Nucleus accumbens (tissue), 56 donors: ENCODE measurements at places on chromosomes 7 and 10.

GRCh38 chr7:28768577-28769147 is 189.5 kb downstream of the TRIL start:
- DNase-seq, result no peak

DNA sequence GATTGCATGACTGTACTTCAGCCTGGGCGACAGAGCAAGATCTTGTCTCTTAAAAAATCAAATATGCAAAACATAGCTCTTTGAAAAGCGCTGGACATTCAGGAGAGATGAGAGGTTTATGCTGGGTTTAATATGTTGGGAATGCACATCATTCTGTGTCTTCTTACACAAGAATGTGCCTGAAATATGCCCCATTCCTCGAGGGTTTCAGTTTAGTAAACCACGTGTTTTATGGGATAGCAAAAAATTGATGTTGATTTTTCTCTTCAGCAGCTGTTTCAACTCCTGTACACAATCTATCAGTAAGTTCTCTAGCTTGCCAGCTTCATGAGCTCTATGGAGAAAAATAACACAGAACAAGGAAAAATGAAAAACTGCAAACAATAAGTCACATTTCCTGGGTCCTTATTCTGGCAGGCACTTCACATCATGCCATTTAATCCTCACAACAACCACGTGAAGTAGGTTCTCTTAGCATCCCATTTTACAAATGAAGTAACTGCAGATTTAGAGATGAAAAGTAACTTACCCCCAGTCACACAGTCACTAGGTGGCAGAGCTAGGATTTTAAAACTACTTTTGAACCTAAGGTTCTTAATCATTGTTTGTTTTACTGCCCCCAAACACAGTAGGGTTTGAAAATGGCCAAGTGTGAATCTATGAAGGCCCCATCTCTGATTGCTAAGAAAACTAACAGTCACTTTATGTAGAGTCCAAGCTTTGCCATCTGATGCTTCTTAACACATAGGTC is 423.6 kb downstream of the PHTF2 start:
- DNase-seq, result no peak

GRCh38 chr10:7006566-7006965 is 404.3 kb downstream of the SFMBT2 start:
- DNase-seq, result no peak

GRCh38 chr10:118504467-118505205 is 90.8 kb downstream of the PRLHR start:
- DNase-seq, result no peak

- peak; percentile 60 for DNase-seq
Measured at GRCh38 chr10:79381804-79382221, 34.5 kb downstream of the PPIF start.

DNA sequence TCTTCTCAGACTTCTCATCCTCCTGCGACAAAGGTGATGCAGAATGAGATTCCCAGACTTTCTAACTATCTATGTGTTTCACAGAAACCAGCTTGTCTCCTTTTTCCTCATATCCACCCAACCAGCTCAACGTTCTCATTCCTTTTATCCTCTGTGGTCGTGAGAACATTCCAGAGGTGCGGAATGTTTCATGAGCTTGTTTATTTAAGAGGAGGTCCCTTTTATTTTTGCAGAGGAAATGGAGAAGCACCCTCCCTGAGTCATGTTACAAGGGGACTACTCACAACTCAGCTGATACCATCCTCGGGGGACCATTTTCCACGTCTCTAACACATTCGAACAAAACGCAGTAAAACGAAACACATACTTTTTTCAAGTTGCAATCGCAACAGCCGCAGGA is 93.2 kb downstream of the ZRANB1 start:
- no peak for DNase-seq

GRCh38 chr7:134985894-134986362 is 380 bp upstream of the AGBL3 start:
- no peak for DNase-seq

GRCh38 chr7:23012908-23013714 is 819 bp downstream of the HYCC1 start:
- no peak for DNase-seq

DNA sequence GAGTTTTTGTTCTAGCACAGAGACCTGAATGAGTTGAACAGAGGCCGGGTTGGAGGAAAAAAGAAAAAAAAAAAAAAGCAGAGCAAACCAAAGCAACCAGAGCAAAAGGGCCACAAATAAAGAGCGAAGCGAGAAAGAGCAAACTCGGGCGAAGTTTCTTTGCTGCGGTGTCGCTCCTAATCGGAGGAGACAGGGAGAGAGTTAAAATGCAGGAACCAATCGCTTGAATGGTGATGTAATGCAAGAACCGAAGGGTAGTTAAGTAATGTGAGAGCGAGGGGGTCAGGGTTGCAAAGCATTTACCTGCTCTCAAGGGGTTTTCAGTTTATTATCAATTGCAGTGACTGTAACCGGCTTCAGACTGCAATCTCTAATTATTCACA is 271.7 kb downstream of the TRIL start:
- DNase-seq, result peak; percentile 7

GRCh38 chr10:70481831-70482530 is 3.4 kb downstream of the PALD1 start:
- no peak for DNase-seq

DNA sequence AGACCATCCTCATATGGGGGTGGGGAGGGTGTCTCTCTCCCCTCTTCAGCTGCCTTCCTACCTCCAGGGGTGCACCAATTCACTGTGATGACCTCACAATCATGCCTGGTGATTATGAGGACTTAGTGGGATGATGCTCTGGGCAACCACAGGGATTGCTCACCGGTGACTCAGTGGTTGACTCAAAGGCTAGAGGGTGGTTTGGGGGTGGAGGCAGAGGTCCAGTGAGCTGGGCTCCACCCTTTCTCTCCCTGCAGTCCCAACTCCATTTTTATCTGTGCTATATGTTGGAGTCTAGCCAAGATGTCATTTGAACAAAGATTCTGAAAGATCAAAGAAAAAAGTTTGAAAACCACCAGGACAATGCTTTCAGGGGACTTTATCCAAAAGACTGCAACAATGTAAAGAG is 286.9 kb downstream of the KCNMA1 start:
- no peak for DNase-seq

GRCh38 chr10:94097656-94098055 is 103.9 kb downstream of the PLCE1 start:
- no peak for DNase-seq

DNA sequence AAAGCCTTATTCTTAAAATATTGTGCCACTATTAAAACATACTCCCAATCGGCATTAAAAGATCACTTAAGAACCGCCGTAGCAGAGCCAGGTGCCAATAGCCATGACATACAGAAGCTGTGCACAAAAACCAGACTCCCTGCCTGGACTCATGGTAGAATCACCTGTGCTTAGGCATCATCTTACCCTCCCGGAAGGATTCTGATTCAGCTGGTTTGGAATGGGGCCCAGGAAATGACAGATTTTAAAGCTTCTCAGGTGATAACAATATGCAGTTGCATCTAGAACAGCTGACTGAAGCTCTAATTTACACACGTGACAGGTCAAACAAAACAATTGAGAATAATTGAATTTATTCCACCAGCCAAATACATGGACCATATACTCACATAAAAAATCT is 10.7 kb downstream of the A1CF start:
- DNase-seq, result no peak

DNA sequence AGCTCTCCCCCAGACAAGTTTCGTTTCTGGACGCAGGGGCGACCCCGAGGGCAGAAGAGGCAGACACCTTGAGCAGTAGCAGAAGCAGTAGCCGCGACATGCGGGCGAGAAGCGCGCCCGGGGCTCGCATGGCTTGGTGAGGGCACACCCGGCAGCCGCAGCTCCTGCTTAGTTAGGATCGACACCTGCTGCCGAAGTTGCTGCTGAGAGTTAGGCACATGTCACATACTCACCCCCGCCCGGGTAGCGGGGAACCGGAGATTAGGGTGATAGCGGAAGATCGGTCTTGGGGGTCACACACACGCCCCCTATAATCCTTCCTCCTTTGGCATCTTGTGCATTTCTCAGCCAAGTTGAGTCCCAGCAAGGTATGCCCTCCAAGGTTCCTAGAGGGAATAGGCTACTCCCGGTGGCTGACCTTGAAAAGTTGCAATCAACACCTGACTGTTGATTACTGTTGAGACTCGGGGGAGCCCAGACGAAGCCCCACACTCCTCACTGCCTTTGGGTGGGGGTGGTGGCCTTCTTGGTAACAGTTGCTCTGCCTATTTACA is 668 bp downstream of the GPR37 start:
- DNase-seq, result no peak

DNA sequence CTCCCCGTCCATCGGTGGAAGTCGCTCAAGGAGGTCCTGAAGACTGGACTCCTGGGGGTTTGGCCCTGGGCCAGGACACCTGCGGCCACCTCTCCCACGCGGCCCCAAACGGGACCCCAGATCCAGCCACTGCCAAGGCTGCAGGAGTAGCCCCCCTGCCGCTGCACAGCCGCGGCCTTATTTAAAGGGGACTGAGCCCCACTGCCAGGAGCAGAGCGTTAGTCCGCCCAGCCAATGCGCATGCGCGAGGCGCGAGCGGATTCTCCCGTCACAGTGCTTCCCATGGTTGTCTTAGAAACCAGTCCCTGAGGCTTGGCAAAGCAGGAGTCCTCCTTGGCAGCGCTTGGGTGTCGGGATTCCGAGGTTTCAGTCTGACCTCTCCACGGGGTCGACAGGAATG is 320.0 kb downstream of the ZNF716 start:
- DNase-seq, result no peak

GRCh38 chr10:101562231-101562630 is 25.8 kb downstream of the POLL start:
- DNase-seq, result no peak
